Activated naive CD4-positive, alpha-beta T cell treated with anti-CD3 and anti-CD28 coated beads, Interleukin-2, amount 50 U/mL, for 72 hours (primary cell): ENCODE measurements at places on chromosomes 6 and 20.

GRCh38 chr6:110043366-110043994 lies 65.4 kb downstream of the GPR6 start:
- peak; percentile 13 for DNase-seq

GRCh38 chr6:41469156-41470028 lies 76.8 kb upstream of the FOXP4 start:
- no peak for DNase-seq

DNA sequence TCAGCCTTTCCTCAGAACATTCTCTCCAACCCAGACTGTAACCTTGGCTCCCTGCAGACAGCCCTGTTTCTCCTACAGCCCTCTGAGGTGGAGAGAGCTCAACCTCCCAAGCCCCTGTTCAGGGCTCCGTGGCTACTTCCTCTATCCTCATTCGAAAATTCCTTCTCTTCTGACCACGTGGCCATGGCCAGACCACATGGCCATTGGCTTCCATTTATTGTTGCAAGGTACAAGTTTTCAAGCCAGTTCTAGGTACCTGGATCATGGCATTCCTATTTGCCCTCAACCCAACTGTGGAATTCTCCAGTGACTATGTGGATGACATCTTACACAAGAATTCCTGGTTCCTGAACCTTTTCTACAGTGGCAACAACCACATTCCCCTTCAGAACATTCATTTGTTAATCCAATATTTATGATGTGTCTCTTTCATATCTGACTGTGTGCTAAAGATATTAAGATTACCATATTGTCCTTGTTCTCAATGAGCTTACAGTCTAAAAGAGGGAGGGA lies 161.9 kb downstream of the GMPR start:
- no peak for DNase-seq

- peak; percentile 4 for DNase-seq
Observed at GRCh38 chr6:70413992-70414494, 735 bp downstream of the FAM135A start.

GRCh38 chr6:158655569-158656450 lies 6.0 kb downstream of the SYTL3 start:
- DNase-seq, result no peak

DNA sequence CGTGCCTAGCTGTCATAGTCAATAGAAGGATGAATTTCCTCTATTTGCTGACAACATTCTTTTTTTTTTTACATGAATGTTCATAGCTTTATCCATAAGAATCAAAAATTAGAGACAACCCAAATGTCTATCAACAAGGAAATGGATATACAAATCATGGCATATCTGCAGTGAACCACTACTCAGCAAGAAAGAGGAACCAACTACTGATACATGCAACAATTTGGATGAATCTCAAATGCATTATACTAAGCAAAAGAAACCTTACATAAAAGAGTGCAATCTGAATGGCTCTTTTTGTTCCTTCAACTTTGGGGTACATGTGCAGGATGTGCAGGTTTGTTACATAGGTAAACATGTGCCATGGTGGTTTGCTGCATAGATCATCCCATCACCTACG lies 17.7 kb upstream of the MCM9 start:
- no peak for DNase-seq

DNA sequence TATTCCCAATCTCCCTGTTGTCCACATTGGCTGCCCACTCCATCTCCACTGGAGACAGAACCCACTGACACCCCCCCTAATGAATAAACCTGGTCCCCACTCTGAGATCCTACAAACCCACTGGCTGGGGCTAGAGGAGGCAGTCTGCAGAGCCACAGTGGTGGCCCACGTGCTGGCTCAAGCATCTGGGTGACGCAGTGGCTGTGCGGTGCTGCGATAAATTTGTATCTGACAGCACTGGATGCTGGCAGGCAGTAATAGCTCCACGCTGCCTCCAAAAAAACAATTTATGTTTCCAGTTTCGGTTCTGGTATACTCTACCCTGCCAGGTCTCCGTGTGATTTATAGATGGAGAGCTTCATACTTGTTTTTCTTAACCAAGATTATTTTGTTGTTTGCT lies 87.1 kb upstream of the SYNDIG1 start:
- DNase-seq, result no peak

- peak; percentile 66 for DNase-seq
Observed at GRCh38 chr6:73675466-73676098, 20.4 kb upstream of the CD109 start.

DNA sequence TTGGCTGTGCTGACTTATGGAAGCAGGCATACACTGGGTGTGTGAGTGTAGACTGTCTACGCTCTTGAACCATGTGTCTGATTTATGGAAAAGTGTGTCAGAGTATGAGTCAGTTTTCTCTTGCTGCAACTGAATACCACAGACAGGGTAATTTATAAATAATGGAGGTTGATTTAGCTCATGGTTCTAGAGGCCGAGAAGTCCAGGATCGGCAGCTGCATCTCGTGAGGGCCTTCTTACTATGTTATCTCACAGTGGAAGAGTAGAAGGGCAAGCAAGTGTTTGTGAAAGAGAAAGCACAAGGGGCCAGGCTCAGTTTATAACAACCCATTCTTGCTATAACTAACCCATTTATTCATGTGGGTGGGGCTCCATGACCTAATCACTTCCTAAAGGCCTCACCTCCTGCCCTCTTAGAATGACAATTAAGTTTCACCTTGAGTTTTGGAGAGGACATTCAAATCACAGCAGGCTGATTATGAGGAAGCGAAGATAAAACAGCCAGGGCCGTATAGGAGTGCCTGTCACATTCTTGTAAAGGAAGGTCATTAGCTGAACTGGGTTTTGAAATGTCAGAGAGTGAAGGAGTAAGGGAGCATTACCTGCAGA lies 6.7 kb downstream of the GPR31 start:
- no peak for DNase-seq

- no peak for DNase-seq
Observed at GRCh38 chr6:106540907-106541306, 88.4 kb downstream of the RTN4IP1 start.

- DNase-seq, result no peak
Observed at GRCh38 chr6:144767051-144767450, 481.9 kb downstream of the UTRN start.

- DNase-seq, result no peak
Observed at GRCh38 chr6:7580537-7580926, 9.5 kb upstream of the SNRNP48 start.

DNA sequence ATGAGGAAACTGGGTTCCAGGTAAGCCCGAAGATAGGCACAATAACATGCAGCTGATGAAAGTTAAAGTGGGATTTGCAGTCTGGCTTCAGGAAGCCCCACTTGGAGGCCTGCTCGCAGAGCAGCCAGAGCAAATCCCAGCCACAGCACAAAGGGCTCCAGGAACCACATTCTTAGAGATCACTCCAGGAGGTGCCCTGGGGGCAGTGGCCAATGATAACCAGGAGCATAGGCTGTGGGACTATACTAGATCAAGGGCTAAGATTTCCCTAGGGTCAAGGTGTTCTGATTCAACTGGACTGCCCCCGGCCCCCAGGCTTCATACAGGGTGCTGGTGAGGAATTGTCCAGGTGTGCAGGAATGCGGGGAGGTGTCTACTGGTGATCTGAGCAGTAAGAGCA lies 133.9 kb upstream of the PTPRT start:
- no peak for DNase-seq

DNA sequence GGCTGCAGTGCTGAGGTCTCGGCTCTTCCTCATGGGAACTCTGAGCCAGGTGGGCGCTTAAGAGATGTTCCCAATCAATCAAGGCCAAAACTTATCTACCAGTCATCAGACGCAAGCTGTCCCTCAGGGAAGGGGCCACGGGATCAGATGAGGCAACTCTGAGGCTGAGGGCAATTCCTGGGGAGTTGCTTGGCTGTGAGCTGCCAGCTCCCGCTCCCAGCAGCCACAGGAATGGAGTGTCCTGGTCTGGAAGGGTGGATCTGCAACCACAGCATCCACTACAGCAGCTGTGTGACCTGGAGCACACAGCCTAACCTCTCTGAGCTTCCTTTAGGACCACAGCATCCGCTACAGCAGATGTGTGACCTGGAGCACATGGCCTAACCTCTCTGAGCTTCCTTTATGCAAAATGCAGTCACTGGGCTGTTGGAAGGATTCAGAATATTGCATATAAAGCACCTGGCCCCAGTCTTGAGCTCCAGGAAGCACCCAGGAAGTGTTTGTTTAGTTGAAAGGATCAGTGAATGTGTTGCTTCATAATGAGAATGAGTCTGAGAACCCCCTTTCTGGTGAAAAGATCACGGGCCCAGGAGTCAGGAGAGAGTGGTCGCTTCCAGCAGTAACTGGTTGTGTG lies 60.9 kb downstream of the TFAP2C start:
- no peak for DNase-seq

DNA sequence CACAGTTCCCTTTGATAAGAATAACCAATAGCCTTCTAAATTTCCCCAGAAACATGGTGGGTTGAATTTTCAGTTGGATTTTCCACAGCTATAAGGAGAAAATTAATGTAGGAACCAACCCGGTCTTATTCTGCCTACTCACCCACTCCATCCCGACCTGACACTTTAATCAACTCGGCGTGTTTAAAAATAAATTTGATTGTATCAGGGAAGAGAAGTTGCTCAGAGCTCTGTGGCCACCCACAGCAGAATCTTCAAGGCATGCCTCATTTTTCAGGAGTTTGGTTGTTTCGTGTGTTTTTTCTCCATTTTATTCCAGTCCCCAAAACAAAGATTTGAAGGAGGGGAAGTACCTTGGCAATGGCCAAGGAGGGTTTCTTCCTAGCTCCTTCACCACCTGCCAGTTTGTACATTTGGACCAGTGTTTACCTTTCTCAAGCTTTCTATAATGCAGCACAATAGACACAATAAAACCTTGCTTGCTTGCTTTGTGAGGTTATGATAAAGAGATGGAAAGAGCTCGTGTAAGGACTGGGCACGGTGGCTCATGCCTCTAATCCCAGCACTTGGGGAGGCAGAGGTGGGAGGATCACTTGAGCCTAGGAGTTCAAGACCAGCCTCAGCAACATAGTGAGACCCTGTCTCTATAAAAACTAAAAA lies 297.2 kb upstream of the JARID2 start:
- DNase-seq, result no peak

GRCh38 chr6:123909989-123910388 lies 106.3 kb downstream of the NKAIN2 start:
- DNase-seq, result no peak

- DNase-seq, result no peak
Observed at GRCh38 chr6:56911847-56912246, 43.1 kb upstream of the BEND6 start.

GRCh38 chr6:108944707-108945680 lies 96.8 kb downstream of the ARMC2 start:
- DNase-seq, result no peak

GRCh38 chr20:346640-347316 lies at the start of gene NRSN2:
Gene NRSN2, plus strand, starts transcription at chr20:347111. Its CDS starts 2,533 bp downstream, at chr20:349644.
- peak; percentile 55 for DNase-seq

GRCh38 chr6:25137916-25138232 lies 141.3 kb upstream of the CARMIL1 start:
- DNase-seq, result peak; percentile 64

GRCh38 chr6:33668914-33669313 lies 42.6 kb downstream of the UQCC2 start:
- peak; percentile 31 for DNase-seq

- no peak for DNase-seq
Observed at GRCh38 chr6:157789861-157790260, 33.2 kb upstream of the SNX9 start.

GRCh38 chr6:118719351-118720124 lies 68.1 kb upstream of the CEP85L start:
- peak; percentile 63 for DNase-seq

DNA sequence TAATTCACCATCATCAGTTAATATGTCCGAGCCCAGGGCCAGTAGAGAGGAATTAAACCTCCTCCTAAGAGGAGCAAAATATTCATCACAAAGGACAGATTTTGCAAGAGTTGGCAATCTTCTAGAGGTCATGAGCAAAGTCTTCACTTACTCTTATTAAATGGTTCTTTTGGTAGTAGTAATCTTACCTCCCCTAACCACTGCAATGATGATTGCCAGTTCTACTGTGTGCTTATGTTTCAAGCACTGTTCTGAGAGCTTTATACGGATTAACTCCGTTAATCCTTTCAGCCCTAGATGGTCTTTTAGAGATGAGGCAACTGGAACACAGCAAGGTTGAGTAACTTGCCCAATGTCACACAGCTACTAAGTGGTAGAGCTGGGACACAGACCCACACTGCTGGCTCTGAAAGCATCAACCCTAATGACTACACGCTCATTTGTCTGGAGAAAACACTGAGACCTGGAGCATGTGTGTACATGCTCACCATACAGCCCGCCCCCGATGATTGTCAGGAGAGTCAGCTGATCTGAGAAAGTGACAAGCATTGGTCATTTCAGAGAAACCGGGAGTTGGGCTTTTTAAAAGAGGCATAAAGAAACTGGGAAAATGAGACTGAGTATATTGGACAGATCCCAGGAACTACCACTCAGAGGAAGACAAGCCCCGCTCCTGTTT lies 276.0 kb downstream of the NRN1 start:
- no peak for DNase-seq

DNA sequence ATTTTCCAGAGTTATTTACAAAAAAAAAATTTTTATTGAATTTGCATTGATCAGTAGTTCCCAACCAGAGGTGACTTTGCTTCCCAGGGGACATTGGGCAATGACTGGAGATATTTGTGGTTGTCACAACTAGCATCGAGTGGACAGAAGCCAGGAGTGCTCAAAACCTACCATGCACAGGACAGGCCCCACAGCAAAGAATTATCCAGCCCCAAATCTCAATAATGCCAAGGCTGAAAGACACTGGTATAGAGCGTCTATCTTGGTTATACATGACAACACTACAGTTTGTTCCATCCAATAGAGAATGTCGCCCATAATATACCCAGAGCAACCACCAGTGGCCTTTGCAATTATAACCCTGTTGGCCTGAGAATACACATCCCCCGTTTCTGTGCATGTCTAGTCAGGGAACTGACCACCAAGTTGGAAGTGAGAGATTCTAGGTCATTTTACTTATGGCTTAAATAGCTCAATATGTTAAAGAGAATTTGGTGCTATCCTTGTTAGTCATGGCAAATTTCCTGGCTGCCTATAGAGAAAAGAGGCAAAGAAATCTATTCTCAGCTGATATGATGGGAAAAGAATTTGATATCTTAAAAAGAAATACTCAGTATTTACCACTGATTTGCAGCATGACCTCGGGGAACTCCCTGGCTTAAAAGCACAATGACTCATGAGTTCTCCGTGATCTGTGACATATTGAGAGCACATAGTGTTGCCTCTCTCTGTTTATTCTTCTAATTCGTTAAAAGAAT lies 76.0 kb upstream of the ADTRP start:
- DNase-seq, result no peak

DNA sequence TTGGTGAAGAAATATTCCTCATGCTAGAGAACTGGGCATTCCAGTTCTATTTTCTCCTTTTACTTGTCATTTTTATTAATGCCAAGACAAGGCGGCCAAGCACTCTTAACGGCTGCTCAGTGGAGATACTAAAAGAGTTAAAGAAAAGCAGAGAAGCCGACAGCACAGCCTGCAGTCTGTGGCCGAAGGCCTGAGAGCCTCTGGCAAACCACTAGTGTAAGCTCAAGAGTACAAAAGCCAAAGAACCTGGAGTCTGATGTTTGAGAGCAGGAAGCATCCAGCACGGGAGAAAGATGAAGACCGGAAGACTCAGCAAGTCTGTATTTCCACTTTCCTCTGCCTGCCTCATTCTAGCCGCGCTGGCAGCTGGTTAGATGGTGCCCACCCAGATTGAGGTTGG lies 167.1 kb upstream of the FUT9 start:
- DNase-seq, result no peak
